ENCODE measurements at places on chromosomes 3 and 15.

DNA sequence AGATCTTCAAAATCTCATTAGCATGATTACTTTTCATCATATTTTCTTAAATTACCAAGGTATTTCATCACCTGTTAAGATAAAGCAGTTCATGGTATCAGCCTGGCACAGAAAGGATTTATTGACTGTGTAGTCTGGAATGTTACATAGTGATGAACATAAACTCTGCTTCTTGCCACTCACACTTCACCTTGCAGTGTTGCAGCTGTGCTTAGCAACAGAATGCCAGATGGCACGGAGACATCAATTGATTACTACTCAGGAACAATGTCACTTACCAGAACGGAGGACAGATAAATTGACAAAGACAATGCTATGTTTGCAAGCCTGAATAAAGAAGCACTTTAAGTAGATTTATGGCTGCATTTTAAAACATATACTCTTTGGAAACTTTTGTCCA lies 15.0 kb upstream of the BCHE start:
- DNase-seq: no peak

DNA sequence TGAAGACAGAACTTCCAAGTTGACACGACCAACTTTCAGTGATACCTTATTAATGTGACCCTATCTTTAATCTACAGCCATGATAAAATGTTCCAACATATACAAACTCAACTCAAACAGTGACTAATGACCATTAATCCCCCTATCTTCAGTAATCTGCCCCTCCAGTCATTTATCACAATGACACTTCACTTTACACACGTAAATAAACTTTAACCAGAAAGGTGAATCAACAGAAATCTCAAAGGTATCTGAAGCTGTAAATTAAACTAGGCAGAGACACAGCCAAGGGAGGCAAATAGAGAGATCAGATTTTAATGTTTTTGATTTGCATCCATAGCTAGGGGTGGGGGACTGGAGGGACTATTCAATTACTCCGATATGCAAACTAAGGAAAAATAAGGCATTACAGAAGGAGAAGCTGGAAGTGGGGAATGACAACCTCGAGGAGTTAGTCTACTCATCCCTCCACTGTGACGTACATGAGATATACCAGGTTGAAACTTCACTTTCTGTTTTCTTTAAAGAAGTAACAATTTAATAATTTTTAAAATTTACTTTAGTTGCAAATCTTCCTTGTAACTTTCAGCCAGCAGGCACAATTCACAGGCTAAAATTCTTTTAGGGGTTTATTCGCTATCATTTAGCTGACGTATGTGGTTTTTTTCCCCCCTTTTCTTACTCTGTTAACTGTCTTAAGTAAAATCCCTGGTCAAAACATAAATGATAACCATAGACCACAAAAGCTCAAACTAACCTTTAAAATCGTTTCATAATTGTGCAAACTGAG lies 751.0 kb downstream of the ROBO1 start:
- no peak for DNase-seq

GRCh38 chr15:92164327-92165000 lies 229.2 kb upstream of the ST8SIA2 start:
- DNase-seq: no peak

GRCh38 chr3:85592256-85592655 lies 633.5 kb downstream of the CADM2 start:
- DNase-seq: no peak
